ENCODE measurements at places on chromosomes 7 and 10.

GRCh38 chr7:28784171-28784902 is 173.8 kb downstream of the TRIL start:
- no peak for DNase-seq

GRCh38 chr7:74583630-74584029 is 73.9 kb upstream of the GTF2I start:
- no peak for DNase-seq

- no peak for DNase-seq
Observed at GRCh38 chr10:124077208-124077993, 16.0 kb downstream of the CHST15 start.

- DNase-seq = no peak
Observed at GRCh38 chr7:11753433-11753832, 78.6 kb downstream of the THSD7A start.

DNA sequence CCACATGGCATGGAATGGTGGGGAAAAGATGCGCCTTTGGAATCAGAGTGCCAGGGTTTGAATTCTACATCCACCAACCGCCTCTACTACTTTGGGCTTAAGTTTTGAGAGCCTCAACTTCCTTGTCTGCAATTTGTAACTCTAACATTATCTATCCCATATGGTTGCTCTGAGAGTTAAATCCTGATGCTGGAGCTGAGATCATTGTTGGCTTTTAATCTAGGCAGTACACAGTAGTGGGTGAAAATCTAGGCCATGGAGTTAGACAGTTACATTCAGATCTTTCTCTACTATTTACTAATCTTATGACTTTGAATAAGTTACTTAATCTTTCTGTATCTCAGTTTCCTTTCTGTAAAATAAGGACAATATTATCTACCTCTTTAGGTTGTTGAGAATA is 149.7 kb upstream of the AOAH start:
- DNase-seq = no peak

GRCh38 chr7:85705076-85705475 is 518.2 kb upstream of the SEMA3D start:
- no peak for DNase-seq

- DNase-seq = no peak
Observed at GRCh38 chr10:36574207-36574606, 551.2 kb upstream of the ANKRD30A start.

- no peak for DNase-seq
Observed at GRCh38 chr7:93194386-93194785, 31.9 kb downstream of the HEPACAM2 start.

- no peak for DNase-seq
Observed at GRCh38 chr10:60230892-60231291, 158.8 kb downstream of the ANK3 start.

- no peak for DNase-seq
Observed at GRCh38 chr7:128867842-128868623, 5.4 kb downstream of the ATP6V1F start.

GRCh38 chr10:51079331-51079730 is 5.0 kb downstream of the PRKG1 start:
- DNase-seq = no peak

- no peak for DNase-seq
Observed at GRCh38 chr10:62543571-62544355, 169.6 kb downstream of the ZNF365 start.

DNA sequence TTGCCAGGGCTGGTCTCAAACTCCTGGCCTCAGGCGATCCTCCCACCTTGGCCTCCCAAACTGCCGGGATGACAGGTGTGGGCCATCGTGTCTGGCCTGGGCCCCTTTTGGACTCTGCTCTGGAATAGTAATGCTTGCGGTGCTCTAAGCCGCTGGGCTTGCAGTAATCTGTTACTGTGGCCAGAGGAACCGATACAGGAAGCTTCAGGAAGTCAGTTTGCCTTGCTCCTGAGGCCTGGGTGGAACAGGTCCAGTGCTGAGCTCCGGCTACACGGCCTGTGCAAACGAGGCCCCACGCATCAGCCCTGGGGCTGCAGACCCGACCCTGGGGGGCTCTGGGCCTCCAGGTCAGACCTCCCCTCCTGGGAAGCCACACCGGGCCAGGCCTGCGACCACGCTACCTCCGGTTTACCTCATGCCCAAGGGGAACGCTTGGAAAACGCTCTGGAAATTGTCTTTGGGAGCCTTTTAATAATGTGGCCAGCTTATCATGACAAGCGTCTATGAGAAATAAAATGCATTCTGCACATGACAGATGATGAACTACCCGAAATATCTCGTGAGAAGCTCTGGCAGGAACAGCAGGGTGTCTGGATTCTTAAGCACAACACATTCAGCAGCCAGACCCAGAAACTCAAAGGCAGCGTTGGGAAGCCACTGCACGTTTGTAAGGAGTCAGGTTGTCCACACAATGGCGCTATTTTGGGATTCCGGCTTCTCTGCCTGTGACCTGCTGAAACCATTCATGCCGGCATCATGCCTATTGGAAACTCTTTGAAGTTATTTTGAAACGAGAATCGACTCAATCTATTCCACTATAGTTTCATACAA is 10.1 kb upstream of the ADAP1 start:
- DNase-seq = no peak

DNA sequence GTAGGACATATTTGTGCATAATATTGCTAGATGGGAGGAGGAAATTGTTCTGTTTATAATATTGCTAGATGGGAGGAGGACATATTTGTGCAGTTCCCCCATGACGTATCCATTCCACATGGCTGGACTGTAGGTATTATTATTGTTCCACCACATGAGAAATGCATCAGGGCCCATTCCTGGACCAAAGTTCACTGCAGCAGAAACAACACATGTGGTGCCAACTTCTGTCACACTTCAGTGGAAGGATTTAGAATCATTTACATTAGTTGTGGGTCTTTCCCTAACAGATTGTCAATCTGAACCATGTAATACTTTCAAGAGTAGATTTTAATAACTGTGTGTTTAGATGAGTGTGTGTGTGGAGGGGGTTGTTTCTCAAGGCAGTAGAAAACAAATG is 32.7 kb upstream of the MACC1 start:
- no peak for DNase-seq

- DNase-seq = no peak
Observed at GRCh38 chr10:32054094-32054493, 2.1 kb downstream of the KIF5B start.

- no peak for DNase-seq
Observed at GRCh38 chr7:132584796-132585494, 8.7 kb upstream of the PLXNA4 start.

GRCh38 chr7:14504134-14504533 is 398.4 kb downstream of the DGKB start:
- no peak for DNase-seq

GRCh38 chr7:36408589-36408988 is 18.9 kb downstream of the ANLN start:
- no peak for DNase-seq

DNA sequence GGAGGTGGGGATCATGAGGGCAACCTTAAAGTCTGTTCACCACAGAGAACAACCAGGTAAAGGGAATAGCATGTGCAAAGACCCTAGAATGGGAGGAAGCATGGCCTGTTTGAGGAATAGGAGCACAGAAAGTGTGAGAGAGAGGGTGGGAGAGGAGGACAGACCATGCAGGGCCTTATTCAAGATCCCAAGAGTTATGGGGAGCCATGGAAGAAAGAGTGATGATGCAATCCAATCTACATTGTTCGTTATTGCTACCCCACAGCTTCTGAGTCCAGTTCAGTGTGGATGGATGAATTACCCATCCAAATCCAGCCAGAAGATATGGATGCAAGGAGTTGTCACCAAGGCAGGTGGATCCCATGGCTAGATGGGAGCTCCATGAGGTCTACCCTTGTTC is 7.8 kb upstream of the EIF4EBP2 start:
- no peak for DNase-seq

GRCh38 chr10:818526-819220 is 112.8 kb downstream of the LARP4B start:
- no peak for DNase-seq

DNA sequence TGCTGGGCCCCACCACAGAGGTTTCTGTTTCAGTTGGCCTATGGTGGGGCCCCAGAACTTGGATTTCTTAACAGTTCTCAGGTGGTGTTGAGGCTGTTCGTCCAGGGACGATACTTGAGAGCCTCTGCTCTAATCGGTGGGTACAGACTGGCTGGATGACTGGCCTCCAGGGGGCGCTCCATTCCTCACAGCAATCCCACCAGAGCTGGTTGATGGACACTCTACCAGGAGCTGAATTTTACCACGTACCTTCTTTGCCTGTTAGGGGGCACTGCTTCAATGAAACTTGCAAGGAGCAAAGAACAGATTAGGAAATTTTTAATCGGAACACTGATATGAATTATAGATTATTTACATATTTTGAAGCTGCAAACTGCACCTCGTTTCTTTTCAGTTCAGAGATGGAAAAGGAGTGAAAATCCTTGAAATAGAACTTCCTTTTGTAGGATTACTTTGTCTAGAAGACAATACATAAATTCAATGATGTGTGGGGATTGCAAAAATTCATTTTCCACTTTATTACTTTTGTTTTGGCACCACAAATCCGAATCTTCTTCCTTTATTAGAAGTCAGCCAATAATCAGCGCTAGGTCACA is 44.8 kb downstream of the KBTBD2 start:
- DNase-seq = peak; percentile 92

- DNase-seq = no peak
Observed at GRCh38 chr7:127477295-127478023, 85.0 kb upstream of the ZNF800 start.

DNA sequence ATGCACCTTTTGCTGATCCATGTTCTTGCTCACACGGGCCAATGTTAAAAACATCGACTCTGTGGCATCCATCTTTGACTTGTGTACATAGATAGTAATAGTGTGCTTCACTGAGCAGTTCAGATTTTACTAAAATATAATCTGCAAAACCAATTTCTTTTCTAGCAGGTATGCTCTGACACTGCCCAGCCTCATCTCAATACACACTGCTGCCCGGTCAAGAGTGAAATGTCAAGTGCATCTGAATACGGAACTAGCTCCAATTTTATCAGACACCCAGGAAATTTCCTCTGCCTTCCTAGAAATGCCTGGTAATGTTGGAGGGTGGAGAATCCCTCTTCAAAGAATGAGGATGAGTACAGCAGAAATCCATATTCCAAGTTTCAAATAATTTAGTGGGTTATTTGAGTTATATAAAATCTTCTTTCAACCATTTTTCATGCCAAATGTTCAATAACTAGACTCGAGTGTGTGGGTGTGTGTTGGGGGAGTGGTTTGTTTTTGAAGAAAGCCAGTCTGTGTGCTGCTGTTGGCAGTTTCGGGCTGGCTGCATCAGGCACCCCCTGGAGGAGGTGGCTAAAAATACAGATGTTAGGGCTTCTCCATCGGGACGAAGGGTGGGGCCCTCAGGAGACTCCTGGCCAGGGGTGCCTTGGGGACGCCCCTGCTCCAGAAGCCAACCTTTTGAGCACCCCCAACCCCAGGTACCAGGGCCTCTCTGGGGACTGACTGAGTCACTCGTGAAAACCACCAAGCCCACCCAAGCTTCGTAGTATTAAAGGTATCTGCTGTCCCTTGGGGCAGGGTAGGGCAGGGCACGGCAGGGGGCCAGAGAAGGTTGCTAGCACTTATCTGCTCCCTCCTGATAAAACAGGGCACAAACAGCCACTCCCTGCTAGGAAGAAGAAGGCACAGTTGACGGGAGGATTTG is 15.4 kb downstream of the CTBP2 start:
- DNase-seq = no peak

DNA sequence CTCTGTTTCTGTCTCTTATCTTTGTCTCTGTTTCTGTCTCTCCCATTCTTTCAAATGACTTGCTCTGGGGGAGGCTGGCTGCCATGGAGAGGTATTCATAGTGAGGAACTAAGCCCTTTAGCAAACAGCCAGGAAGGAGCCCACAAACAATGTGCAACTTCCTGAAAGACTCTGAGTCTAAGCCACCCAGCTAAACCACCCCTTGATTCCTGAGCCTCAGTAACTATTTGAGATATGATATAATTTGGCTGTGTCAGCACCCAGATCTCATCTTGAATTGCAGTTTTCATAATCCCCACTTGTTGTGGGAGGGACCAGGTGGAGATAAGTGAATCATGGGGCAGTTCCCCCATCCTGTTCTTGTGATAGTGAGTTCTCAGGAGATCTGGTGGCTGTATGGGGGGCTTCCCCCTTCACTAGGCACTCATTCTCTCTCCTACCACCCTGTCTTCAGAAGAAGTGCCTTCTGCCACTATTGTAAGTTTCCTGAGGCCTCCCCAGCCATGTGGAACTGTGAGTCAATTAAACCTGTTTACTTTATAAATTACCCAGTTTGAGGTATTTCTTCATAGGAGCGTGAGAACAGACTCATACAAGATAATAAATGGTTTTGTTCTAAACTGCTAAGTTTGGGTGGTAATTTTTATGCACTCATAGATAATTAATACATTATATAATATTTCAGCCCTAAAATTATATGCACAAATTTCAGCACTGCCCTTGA is 121.2 kb upstream of the FOXP2 start:
- no peak for DNase-seq

DNA sequence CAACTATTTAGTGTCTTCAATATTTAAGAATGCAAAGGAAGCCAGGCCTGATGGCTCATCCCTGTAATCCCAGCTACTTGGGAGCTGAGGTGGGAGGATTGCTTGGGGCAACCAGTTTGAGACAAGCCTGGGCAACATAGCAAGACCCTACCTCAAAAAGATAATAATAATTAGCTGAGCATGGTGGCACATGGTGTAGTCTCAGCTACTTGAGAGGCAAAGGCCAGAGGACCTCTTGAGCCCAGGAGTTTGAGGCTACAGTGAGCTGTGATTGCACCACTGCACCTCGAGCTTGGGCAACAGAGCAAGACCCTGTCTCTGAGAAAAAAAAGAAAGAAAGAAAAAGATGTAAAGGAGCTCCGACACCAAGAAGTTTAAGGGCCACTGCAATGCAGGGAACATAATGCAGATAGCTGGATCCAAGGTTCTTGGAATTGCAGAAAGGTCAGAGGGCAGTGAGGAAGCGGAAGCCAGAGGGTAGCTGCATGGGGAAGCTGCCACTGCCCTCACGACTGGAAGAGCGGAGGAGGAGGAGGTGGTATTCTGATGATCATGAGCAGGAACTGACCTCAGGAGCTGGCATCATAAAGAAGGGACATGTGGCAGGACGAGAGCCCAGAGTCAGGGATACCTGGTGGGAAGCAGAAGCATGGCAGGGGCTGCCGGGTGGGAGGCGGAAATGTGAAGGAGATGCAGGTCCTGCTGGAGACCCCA is 60.2 kb upstream of the PODXL start:
- no peak for DNase-seq

DNA sequence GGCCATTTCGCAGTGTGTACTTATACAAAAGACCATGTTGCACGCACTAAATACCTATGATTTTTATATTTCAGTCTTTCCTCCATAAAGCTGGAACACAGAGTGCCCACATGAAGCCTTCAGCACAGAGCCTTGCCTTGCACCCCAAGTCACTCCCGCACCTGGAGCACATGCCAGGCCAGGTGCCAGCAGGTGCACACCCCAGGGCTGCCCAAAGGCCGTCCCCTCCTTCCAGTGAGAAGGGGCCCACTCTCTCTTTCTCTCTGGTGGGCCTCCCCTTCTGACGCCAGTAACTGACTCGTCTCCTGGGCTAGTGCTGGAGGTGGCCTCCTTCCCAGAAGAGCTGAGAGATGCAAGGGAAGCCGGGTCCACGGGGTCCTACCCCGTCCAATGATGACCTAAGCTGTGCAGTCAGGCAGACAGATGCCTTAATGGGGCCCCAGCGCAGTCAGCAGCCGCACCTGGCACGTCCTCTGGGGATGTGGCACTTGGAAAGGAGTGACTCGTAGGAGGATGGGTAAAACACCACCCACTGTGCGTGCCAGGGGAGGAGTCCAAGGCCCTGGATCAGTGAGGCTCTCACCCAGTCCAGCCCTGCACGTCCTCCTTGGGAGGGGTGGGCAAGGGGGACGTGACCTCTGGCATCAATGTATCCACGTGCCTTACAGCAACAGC is 17.7 kb upstream of the SHH start:
- DNase-seq = no peak

GRCh38 chr10:24952143-24952706 is at the start of gene PRTFDC1:
Gene PRTFDC1, minus strand, starts transcription at chr10:24952606. Its CDS starts 31 bp downstream, at chr10:24952575.
- peak; percentile 5 for DNase-seq

Data from CD4-positive, alpha-beta T cell treated with Interleukin-6 at 100 ng/mL for 8 hours (primary cell).